Dermis microvascular lymphatic vessel endothelial cell (primary cell): ENCODE measurements at places on chromosomes 2 and 18. TPM values are rescaled to one million over a fixed set of nuclear protein-coding genes. Genes with fewer than 3 reads are reported as not detected.

GRCh38 chr2:11559786-11560155 is 25.9 kb downstream of the GREB1 start:
- no peak for DNase-seq

Gene CHRND
- total RNA-seq, result not detected in 2 replicates

DNA sequence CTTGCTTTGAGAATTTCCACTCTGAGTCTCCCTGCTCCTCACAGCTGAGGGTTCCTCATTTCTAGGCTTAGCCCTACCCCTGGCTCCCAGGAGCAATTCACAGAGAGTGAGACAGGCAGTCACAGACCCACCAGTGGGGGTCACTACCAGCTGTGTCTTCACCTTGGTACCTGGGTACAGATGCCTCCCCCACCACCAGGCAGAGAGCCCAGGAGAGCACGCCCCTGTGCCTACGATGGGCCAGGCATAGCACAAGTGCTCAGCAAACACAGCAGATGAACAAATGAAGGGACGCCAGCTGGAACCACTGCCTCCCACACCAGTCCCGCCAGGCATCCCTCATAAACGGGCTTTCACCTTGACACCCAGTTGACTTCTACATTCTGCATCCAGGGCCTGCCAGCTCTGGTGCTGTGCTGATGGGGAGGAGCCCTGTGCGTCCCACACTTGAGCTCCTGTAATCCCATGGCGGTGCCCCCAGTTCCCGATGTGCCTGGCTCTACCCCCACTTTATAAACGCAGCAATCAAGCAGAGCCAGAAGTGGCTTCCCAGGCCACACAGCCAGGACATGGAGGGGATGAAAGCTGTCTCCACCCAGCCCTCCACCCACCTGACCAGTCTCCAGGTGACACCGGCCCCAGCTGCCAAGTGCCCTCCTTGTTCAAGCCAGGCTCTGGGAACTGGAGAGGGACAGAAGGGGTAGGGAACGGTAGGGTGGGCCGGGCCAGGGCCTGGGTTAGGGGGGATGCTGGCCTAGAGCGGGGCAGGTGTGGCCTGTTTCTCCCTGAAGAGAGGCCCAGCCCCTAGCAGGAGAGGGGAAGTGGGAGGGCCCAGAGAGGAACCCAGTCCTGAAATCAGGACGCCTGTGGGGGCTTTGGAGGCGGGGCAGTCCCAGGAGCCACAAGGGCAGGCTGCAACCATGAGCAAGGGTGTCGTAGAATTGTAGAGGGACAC is 42.5 kb downstream of the SCTR start:
- no peak for DNase-seq

DNA sequence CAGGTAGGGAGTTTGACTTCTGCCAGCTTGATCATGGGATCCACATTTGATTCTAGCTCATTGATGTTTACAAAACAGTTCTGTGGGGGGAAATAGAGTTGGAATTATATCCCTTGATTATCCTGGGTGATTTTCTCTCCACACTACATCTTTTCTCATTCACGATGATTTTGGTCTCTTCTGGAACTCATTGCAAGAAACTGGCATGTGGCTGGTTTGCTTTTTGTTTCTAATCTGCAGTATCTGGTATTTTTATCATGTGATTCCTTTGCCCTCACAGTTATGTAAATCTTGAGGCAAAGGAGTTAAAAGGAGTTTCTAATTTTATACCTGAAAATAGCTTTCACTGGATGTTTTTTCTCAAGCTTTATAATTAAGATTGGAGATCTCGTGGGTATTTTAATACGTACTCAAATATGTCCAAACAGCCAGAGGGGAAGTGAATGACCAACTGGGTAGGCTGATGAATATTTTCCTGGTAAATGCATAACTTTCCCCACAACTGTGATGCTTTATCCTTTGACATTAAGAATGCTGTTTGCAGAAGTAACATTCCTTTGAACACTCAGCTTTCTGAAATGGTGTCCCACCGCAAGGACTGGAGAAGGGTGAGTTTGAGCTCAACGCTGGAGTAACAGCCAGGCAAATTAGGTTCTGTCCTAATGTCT is 502.9 kb upstream of the ZEB2 start:
- DNase-seq, result no peak

Gene CFAP65
- total RNA-seq, result not detected in 2 replicates

Gene RUFY4
- total RNA-seq, result not detected in 2 replicates

- DNase-seq, result peak; percentile 52
Measured at GRCh38 chr18:55863876-55864275, 275.9 kb upstream of the TCF4 start.

DNA sequence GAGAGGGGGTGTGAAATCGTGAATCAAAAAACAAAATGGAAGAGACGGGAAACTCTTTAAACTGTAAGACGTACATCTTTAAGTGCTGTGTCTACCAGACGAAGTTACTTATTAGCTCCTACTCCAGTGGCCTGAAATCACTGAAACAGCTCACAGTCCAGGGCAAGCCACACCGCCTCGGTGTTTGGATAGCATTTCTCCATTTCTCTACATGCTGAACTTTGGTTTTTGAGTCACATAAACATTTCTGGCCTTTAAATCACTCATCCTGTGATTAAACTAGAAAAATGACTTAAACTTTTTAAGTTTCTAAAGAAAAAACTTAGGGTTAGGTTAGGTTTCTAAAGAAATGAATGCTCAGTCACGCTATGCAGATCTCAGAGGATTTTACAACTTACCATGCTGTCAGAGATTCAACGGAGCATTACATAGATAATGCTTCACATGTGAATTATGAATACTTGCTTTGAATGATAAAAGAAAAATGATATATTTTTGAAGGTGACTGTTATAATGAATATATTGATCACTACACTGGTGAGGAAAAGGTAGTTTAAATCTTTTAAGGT is 138.4 kb downstream of the MBP start:
- no peak for DNase-seq

GRCh38 chr2:215604606-215605005 is 168.7 kb upstream of the FN1 start:
- no peak for DNase-seq

DNA sequence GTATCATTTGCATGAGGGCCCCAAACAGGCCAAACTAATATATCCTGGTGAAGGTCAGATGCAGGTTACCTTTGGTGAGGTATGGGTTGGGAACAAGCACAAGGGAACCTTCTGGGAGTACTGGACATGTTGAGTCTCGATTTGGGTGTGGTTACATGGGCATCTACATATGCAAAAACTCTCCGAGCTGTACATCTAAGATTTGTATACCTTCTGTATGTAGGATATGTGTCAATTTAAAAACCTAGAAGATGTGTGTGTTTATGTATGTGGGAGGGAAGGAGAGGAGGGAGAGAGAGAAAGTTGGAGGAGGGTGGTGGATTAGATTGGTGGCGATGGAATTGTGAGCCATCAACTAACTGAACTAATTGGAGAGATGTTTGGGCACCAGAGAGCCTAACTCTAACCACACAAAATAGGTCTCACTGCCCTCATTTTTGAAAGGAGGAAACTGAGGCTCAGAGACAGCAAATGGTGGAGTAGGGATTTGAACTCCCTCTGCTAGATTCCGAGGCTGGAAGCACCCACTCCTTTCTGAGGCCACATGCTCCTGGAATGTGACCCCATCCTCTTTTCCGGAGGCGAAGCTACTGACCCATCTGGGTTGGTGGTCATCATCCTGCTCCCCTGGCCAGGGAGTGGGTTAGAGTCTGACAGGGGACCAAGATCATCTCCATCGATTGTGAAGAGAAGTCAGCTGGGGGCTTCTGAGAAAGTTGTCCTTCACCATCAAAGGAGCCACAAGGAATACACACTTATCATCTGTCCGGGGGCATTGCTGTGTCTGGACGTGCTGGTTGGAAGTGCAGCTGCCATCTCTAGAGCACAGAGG is 107.3 kb upstream of the MYCN start:
- no peak for DNase-seq

GRCh38 chr2:128389388-128390086 is 70.9 kb upstream of the HS6ST1 start:
- DNase-seq, result no peak

Gene KCNF1
- 3.6 and 8.5 TPM in 2 replicates for total RNA-seq

GRCh38 chr2:42770288-42771131 is 6.6 kb upstream of the OXER1 start:
- DNase-seq, result peak; percentile 69
